ENCODE measurements at places on chromosomes 6 and 20.

DNA sequence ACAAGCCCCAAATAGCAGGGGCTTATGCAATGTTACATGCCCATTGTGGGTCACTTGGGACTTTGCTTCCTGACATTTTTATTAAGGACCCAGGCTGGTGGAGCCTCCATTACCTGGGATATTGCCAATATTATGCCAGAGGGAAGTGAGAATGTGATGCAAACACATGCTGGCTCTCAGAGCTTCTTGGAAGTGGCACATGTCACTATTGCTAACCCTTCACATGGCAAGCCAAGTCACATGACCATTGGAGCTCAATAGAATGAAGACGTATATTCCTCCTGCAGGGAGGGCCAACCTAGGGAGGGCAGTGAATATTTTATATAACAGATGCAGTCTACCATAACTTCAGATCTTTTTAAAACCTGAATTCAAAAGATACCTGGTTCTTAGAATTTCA is 140.7 kb upstream of the ZFP64 start:
- H3K27ac ChIP-seq = no peak overlapping the region
- H3K27me3 ChIP-seq = no peaks in the 10 kb centered on the region
- no peak overlapping the region for H3K4me3 ChIP-seq
- no peaks in the 10 kb centered on the region for H3K4me1 ChIP-seq

DNA sequence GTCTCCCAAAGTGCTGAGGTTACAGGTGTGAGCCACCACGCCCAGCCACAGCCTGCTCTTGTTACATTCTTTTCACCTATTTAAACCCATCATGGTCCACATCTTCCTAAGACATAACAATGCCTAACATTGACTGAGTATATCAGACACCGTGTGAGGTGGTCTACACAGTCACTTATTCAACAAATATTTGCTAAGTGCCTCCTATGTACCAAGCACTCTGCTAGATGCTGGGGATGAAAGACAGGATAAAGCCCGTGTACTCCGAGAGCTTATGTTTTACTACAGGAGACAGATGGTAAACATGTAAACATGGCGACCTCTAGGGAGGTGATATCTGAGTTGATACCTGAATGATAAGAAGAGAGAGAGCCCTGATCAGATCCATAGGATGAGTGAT is 12.7 kb downstream of the BCL2L1 start:
- no peak for DNase-seq
- no peak overlapping the region for H3K4me3 ChIP-seq
- H3K4me1 ChIP-seq = peaks cover 56% of the 10 kb centered on the region
- H3K27me3 ChIP-seq = no peaks in the 10 kb centered on the region

DNA sequence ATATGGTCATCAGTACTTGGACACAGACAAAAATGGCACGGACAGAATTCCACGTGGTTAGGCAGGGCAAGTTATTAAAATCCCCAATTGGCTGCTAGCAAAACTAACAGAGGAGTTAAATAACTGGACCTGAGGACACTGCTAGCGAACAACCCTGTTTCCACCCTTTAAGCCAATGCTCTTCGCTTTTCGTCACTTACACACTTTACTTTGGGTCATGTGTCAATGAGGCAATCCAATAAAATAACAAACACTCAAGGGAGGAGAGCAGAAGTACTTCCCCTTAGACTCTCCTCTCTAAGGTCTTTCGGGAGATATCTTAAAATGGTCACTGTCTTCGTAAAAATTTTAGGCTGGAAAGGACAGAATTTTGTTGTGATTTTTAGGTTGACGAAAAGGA is 68.6 kb downstream of the LCA5 start:
- H3K36me3 ChIP-seq = no peaks in the 10 kb centered on the region
- H3K27me3 ChIP-seq = peaks cover 5% of the 10 kb centered on the region
- H3K4me3 ChIP-seq = no peak overlapping the region
- H3K27ac ChIP-seq = no peak overlapping the region
- DNase-seq = no peak

DNA sequence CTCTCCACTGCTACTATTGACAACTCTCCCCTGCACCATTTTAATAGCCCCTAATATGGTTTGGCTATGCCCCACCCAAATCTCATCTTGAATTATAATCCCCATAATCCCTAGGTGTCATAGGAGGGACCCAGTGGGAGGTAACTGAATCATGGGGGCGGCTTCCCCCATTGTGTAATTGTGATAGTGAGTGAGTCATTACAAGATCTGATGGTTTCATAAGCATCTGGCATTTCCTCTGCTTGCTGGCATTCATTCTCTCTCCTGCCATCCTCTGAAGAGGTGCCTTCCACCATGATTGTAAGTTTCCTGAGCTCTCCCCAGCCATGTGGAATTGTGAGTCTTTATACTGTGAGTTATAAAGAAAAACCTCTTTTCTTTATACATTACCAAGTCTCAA is 74.1 kb upstream of the TCF21 start:
- no peaks in the 10 kb centered on the region for H3K27me3 ChIP-seq
- no peaks in the 10 kb centered on the region for H3K36me3 ChIP-seq
- H3K4me3 ChIP-seq = no peak overlapping the region
- no peak for DNase-seq
- H3K27ac ChIP-seq = no peak overlapping the region

- DNase-seq = no peak
- H3K36me3 ChIP-seq = no peaks in the 10 kb centered on the region
- H3K27me3 ChIP-seq = no peaks in the 10 kb centered on the region
- H3K4me3 ChIP-seq = no peak overlapping the region
- H3K27ac ChIP-seq = no peak overlapping the region
- H3K4me1 ChIP-seq = no peaks in the 10 kb centered on the region
These were observed 80.2 kb downstream of the CARMIL1 start for GRCh38 chr6:25359191-25359861.

DNA sequence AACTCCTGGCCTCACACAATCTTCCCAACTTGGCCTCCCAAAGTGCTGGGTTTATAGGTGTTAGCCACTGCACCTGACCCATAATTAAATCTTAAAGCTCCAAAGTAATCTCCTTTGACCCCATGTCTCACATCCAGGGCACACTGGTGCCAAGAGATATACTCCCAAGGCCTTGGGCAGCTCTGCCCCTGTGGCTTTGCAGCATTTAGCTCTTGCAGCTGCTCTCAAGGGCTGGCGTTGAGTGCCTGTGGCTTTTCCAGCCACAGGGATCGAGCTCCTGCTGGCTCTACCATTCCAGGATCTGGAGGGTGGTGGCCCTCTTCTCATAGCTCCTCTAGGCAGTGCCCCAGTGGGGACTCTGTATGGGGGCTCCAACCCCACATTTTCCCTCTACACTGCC is 49.3 kb upstream of the CD2AP start:
- no peak overlapping the region for H3K4me3 ChIP-seq
- peaks cover 5% of the 10 kb centered on the region for H3K36me3 ChIP-seq
- DNase-seq = no peak

DNA sequence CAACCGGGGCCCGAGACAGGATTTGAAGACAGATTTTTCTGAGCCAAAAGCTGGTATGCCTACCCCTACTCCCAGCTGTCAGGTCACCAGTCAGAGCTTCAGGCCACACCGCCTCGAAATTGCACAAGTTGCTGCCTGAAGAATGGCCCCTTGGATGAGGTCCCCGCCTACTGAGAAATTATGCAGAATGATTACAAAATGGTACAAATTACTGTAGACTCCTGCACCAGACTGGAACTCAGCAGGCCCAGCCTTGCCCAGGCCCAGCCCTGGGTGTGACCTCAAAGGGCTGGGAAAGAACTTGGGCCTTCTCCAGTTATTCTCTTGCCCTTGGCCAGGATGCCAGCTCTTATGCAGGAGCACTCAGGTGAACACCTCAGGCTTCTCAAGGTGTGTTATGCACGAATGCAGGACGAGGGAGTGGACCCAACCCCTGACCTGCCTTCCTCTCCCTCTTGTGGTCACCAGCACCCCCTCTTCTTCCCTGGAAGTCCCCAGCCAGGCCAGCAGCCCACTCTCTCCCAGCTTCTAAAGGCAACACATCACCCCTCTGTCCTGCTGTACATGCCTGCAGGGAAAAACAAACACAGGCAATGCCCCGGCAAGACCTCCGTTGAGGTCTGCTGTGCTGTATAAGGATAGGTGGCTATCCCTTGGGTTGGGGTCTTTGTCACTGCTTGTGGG is 88.7 kb upstream of the NAA20 start:
- H3K36me3 ChIP-seq = no peaks in the 10 kb centered on the region
- no peak for DNase-seq
- no peak overlapping the region for H3K27ac ChIP-seq

GRCh38 chr6:161195386-161195785 is 78.5 kb downstream of the AGPAT4 start:
- no peak overlapping the region for H3K27ac ChIP-seq
- no peak for DNase-seq
- H3K27me3 ChIP-seq = no peaks in the 10 kb centered on the region
- no peaks in the 10 kb centered on the region for H3K36me3 ChIP-seq
- no peaks in the 10 kb centered on the region for H3K4me1 ChIP-seq
- H3K4me3 ChIP-seq = no peak overlapping the region

DNA sequence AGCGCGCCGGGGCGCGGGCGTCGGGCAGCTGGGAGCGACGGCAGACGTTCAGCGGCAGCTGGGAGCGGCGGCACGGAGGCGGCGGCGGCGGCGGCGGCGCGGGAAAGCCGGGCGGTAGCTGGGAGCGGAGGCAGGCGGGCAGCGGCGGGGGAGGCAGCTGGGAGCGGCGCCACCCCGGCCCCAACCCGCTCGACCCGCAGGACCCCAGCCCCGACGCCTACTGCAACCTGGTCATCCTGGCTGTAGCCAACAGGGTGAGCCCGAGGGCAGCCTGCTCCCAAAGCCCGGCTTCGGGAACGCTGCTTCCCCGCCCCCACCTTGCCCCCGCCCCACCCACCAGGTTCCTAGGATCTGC is 8.9 kb downstream of the CCM2L start:
- peaks cover 12% of the 10 kb centered on the region for H3K4me1 ChIP-seq
- H3K36me3 ChIP-seq = peaks cover 2% of the 10 kb centered on the region
- no peak for DNase-seq
- H3K4me3 ChIP-seq = peak overlapping the region; percentile 82
- H3K27ac ChIP-seq = no peak overlapping the region
- H3K27me3 ChIP-seq = peaks cover 69% of the 10 kb centered on the region

DNA sequence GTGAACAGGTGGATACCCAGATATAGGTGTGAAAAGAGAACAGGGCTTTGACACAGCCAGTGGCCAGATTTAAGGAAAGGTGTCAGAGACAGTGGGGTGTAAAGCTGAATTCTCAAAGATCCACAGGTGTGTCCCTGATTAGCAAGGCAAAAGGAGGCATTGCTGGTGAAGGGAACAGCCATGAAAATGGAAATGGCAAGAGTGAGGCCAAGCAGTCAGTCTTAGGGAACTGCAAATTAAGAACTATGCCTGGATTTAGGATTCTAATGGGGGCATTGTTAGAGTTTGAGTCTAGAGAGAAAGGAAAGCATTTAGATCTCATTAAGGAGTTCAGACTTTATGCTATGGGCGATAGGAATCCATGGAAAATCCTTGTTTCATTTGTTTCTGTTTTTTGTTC is 789.2 kb downstream of the MAFB start:
- H3K4me1 ChIP-seq = no peaks in the 10 kb centered on the region
- no peak for DNase-seq
- no peaks in the 10 kb centered on the region for H3K27me3 ChIP-seq

GRCh38 chr20:21151791-21152190 is 25.9 kb downstream of the KIZ start:
- H3K4me1 ChIP-seq = no peaks in the 10 kb centered on the region
- no peak overlapping the region for H3K27ac ChIP-seq
- no peak overlapping the region for H3K4me3 ChIP-seq
- no peaks in the 10 kb centered on the region for H3K27me3 ChIP-seq
- peaks cover 10% of the 10 kb centered on the region for H3K36me3 ChIP-seq

GRCh38 chr20:36812594-36813463 is 39.3 kb upstream of the DSN1 start:
- no peaks in the 10 kb centered on the region for H3K27me3 ChIP-seq
- H3K4me1 ChIP-seq = peaks cover 2% of the 10 kb centered on the region
- no peak overlapping the region for H3K4me3 ChIP-seq
- no peak overlapping the region for H3K27ac ChIP-seq

DNA sequence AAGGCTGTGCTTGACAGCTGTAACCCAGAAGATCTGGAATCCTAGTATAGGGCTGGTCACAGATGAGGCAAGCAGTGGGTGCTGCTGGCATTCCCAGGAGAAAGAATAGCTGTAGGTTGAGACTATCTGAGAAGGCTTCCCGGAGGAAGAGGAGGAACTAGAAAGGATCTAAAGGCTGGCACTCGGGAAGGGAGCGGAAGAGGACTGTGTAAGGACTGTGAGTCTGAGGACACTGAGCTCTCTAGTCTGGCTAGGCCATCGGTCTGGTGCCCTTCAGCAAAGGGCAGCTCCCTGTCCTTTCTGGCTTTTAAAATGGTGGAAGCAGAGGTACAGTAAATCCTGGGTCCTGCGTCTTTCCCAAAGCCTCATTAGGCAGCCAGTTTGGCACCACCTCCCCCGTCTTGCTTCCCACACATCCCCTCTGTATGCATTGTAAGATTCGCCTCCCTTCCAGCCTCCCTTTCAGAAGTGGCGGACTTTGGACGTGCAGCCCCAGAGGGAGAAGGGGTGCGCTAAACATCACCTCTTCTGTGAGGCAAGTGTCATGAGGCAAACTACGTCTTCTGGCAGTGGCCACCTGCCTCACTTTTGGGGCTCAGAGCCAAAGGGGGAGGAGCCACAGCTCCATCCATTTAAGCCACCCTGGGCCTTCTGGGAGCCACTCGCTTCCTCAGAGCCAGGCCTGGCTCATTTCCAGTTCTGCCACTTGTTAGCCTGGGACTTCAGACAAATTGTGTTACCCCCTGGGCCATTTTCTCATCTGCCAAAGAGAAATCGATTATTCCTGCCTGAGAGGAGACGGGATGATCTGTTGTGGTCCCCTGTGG is 8.6 kb downstream of the SNPH start:
- H3K4me1 ChIP-seq = no peaks in the 10 kb centered on the region
- H3K27me3 ChIP-seq = no peaks in the 10 kb centered on the region
- no peak overlapping the region for H3K27ac ChIP-seq
- no peaks in the 10 kb centered on the region for H3K36me3 ChIP-seq

DNA sequence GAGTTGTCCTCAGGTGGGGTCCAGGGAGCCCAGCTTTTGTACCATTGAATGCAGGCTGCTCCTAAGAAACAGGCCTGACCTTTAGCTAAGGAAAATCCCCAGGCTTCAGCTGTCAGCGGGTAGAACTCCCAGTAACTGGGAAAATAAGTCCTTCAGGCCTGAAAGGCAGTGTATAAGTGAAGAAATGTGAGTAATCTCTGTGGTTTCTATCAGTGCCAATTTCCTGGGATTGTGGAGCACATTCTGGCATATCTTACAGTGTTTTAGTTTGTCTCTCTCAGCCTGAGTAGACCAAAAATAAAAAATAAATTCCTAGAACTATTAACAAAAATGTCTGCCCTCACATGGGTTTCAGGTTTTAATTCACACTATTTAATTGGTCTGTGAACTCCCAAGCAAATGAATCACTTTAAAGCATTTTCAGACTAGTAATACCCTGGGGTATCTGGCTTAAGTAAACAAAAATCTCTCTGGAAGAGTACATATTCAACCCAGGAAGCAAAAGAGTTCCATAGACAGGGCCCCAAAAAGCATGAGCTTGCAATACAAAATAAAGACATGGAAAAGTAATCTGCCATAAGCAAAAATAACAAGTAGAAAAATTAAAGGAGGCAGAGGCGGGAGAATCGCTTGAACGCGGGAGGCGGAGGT is 566.2 kb upstream of the NOX3 start:
- no peaks in the 10 kb centered on the region for H3K4me1 ChIP-seq
- H3K36me3 ChIP-seq = no peaks in the 10 kb centered on the region
- no peak overlapping the region for H3K27ac ChIP-seq
- DNase-seq = no peak
- H3K27me3 ChIP-seq = no peaks in the 10 kb centered on the region

GRCh38 chr6:151148111-151148510 is 91.7 kb upstream of the AKAP12 start:
- H3K36me3 ChIP-seq = no peaks in the 10 kb centered on the region
- DNase-seq = no peak
- H3K27me3 ChIP-seq = peaks cover 22% of the 10 kb centered on the region
- H3K4me3 ChIP-seq = no peak overlapping the region

Measured in T-helper 2 cell treated with Interferon-gamma antibody and Interleukin-4, amounts not matched to agents 5 μg/mL and 100 μg/mL, for 36 hours (primary cell).